Cerebellar nuclear complex (tissue), 1 donor: ENCODE measurements at places on chromosomes 4 and X.

DNA sequence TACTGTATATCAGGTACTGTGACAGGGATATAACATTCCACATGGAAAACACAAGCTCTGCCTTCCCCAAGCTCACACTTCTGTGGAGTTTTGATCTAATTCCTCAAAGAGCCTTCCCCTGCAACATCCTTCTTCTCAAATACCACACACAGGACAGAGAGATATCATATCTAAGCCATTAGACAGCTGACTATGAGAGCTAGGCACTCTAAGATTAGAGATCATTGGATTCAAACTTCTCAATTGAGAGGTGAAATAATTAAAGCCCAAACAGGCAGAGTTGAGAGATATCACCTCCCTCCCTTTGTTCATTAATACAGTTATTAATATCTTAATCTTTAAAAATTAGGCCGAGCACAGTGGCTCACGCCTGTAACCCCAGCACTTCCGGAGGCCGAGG lies 25.0 kb downstream of the TEC start:
- DNase-seq: no peak

- DNase-seq: no peak
Observed at GRCh38 chr4:150682126-150682525, 100.2 kb downstream of the MAB21L2 start.

DNA sequence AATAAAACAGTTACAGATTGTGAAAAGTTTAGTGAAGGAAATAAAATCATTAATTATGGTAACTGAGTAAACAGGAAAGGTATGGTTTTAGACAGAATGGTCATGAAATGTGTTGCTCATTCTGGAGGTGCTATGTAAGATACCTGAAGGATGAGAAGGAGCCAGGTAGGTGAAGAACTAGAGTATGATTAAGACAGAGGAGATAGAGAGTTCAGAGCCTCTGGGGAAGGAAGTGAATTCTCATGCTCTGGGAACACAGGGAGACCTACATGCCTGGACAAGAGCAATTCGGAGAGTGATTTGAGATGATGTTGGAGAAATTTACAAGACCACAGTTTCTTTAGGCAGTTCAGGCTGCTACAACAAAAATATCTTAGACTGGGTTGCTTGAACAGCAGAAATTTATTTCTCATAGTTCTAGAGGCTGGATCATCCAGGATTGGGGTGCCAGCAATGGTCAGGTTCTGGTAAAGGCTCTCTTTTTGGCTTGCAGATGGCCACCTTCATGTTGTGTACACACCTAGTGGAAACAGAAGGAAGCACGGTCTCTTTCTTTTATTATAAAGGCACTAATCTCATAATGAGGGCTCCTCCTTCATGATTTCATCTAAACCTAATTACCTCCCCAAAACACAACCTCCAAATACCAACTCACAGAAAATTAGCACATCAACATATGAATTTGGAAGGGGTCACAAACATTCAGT lies 1416.1 kb downstream of the PCDH7 start:
- no peak for DNase-seq

- peak; percentile 91 for DNase-seq
Observed at GRCh38 chrX:38514016-38514854, 47.1 kb upstream of the TSPAN7 start.

DNA sequence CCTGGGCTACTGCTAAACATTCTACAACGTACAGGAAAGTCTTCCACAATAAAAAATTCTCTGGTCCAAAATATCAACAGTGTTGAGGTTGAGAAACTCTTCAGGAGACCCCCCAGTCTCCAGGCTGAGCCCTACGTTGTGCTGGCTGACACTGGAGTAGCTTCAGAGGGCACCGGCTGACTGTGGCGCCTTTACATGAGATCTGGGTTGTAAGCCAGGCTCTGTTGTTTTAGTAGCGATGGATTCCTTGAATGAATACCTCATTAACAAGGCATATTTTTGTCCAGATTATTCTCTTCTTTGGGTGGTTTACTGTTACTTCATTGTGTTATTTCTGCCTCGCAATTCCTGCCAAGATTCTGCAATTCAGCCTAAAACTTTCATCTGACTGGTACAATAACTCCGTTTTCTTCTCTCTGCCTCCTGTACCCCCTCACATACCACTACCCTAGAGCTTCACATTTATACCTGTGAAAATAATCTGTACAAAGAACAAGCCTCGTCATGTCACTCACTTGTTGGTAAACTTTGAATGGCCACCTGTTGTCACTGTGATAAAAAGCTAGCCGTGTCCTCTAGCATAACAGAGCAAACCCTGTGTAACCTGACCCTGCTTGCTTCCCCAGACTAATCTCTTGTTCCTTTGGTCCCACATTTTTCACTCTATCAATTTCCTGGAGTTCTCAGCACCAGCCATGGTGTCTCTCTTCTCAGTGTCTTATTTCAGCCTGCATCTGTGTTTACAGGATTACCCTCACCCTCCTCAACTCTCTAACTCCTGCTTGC lies 1476.1 kb upstream of the TENM3 start:
- DNase-seq: no peak

DNA sequence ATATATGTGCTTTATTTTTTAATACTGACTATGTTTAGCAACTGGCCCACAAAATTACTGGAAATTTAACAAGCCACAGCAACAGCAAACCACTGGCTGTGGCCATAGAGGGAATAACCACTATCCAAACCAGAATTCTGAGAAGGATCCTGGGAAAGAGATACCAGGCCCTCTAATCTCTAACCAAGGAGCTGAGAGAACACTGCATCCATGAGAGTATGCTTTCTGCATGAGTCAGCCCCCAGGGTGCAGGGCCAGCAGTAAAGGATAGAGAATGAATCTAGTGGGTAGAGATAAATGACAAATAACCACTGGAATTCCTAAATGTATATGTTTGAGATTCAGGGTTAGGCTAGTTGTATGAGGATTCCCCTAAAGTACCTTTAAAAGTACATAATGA lies 221.8 kb downstream of the KIT start:
- DNase-seq: no peak

- no peak for DNase-seq
Observed at GRCh38 chr4:91222014-91222413, 1081.8 kb upstream of the GRID2 start.

GRCh38 chrX:154012336-154012991 lies 7.2 kb downstream of the IRAK1 start:
- no peak for DNase-seq

DNA sequence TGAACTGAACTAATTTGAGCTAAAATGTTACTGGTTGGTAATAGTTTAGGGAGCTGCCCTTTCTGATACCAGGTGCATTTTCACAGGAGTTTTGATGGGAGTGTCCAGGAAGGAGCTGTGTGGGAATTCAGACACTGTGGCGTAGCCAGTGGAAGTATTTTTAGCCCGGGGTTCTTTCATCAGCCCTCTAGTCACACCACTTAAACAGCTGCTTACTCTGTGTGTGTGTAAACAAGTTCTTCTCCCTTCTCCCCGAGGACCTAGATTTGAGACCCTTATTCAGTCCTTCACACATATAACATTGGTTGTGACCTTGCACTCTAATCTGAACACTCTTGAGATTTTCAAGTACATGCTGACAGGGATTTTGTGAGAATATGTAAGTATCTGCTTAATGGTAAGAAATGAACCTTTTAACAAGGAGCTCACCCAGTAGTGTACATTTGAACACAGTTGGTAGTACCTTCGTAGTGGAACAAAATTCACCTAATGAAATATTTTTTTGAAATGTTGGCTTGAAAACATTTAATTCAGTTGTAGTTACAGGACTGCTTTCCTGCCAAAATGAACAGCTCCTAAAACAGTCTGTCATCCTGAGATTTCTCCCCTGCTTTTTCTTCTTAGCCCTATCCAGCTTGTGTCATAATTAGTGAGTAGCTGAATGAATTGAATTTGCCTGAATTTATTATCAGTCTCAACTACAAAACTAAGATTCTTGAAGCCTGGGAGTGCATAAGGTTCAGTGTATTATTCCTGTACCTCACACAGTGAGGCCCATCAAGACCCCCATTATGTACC lies 61.8 kb downstream of the BMPR1B start:
- DNase-seq: no peak

DNA sequence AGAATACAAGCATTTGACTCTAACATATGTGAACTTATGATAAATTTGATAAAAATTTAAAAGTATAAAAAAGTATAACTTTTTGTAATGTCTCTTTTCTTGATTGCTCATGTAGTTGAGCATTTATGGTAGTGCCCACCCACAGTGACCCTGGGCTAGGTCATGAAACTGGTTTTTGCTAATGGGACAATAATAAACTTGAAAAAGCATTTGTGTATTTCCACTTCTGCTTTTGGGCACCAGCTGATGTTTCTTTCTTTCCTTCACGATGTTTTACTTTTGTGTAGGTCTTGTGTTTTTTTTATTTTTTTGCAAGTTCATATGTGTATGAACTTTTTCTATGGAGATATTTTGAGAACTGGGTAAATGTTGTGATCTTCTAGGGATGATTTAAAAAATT lies 313.1 kb downstream of the CBLL2 start:
- no peak for DNase-seq

GRCh38 chrX:155747520-155747919 lies 133.6 kb upstream of the VAMP7 start:
- DNase-seq: no peak

DNA sequence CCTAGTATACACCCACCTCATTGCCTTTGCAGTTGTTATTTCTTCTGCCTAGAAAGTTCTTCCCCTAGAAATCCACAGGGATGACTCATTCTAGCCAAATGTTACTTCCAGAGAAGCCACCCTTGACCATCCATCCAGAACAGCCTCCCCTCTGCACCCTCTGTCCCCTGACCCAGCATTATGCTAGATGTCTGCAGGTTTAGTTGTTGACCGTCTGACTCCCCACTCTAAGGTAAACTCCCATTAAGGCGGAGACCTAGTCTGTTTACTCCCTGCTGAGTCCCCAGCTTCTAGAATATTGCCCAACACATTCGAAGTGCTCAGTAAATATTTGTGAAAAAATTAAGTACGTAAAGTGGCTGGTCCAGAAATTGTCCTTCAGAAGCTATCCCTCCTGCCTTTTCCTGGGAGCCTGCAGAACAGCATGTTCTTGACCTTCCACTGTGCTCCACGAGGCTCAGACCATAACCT lies 11.0 kb downstream of the SRD5A3 start:
- DNase-seq: no peak

DNA sequence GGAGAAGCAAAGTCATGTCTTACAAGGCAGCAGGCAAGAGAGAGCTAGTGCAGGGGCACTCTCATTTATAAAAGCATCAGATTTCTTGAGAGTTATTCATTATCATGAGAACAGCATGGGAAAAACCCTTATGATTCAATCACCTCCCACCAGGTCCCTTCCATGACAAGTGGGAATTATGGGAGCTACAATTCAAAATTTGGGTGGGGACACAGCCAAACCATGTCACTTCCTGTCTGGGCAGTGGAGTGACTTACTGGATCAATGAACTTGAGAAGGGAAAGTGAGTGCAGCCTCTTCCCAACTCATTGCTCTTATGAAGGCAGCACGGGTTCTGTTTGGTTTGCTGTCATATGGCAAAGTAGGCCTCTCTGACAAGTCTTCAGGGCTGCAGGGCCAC lies 261.8 kb upstream of the TAPT1 start:
- no peak for DNase-seq

- no peak for DNase-seq
Observed at GRCh38 chr4:40059362-40059761, 2.7 kb downstream of the N4BP2 start.

DNA sequence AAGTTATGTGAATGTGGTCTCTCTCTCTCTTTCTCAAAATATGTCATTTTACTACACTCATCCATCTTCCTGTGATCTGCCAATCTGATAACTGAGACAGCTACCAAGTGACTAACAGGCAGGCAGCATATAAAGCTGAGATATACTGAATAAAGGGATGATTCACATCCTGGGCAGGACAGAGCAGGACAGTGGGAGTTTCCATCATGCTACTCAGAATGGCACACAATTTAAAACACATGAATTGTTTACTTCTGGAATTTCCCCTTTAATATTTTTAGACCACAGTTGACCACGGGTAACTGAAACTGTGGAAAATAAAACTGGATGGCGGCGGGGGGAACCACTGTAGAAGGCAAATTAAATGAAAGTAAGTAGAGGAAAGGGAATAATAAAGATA lies 58.6 kb upstream of the DCTD start:
- DNase-seq: no peak

GRCh38 chrX:137566746-137567679 lies 1.1 kb downstream of the ZIC3 start:
- DNase-seq: no peak

DNA sequence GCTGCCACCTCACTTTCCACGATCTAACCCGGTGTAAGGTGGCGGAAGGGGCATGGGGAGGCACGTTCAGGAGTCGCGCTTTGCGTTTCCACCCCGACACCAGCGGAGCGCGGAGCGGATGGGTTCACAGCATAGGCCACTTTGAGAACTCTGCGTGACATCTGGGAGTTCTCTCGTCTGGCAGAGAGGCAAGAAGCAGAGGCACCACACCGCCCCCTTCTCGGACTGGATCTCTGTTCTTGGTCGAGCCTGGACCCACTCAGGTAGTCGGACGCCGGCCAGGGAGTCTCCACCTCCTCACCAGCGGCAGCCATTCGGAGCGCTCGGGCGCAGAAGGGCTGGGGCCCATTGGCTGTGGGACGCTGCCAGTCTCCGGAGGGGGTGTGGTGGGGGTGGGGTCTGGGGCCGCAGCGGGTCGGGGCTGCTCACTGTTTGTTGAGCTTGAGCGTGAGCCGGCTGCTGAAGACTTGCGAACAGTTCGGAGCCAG lies at the start of gene DACH2:
Gene DACH2, plus strand, starts transcription at position 428 of the 488 bp plus-strand sequence.
- no peak for DNase-seq
